IPS DF 19.7 (cell line): ENCODE measurements at places on chromosomes 7 and 10.
A peak's percentile ranks its signal among the peaks of the same experiment; 100 is the strongest.

GRCh38 chr7:17488829-17489228 lies 190.4 kb downstream of the AHR start:
- DNase-seq, result no peak

DNA sequence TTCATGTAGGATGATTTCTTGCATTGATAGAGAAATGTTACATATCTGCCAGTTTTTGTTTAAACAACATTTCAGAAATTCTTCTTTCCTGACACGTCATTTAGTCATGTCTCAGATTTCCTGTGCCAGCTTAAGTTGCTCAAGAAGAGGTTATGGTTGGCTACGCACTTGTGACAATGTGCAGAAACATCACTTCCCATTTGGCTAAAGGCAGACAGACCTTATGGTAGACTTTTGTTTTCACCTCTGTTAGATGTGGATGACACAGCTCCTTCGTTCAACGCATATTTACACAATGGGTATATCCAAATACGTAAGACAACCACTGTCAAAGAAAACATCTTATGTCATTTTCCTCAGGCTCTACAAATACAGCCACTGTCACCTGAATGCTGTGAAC lies 125.8 kb downstream of the DOCK4 start:
- DNase-seq, result no peak

DNA sequence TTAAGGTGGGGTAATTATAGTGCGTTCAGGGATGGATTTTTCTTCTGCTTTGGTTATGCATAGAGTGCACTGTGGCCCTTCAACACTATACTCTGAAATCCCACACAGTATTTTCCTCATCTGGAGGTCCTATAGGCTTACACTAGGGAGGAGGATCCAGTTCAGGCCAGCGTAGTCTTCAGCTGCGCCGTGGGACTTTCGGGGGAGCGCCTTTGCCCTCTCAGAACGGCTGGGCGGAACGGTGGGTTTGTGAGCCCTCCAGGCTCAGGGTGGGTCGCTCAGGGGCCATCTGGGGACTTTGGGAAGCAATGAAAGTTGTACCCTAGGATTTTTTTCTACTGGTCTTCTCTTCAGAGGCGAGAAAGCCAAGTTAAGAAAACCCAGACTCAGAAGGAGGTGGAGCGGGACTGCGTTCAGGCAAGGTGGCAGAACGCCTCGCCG lies 652 bp upstream of the VPS26A start:
- DNase-seq, result no peak

DNA sequence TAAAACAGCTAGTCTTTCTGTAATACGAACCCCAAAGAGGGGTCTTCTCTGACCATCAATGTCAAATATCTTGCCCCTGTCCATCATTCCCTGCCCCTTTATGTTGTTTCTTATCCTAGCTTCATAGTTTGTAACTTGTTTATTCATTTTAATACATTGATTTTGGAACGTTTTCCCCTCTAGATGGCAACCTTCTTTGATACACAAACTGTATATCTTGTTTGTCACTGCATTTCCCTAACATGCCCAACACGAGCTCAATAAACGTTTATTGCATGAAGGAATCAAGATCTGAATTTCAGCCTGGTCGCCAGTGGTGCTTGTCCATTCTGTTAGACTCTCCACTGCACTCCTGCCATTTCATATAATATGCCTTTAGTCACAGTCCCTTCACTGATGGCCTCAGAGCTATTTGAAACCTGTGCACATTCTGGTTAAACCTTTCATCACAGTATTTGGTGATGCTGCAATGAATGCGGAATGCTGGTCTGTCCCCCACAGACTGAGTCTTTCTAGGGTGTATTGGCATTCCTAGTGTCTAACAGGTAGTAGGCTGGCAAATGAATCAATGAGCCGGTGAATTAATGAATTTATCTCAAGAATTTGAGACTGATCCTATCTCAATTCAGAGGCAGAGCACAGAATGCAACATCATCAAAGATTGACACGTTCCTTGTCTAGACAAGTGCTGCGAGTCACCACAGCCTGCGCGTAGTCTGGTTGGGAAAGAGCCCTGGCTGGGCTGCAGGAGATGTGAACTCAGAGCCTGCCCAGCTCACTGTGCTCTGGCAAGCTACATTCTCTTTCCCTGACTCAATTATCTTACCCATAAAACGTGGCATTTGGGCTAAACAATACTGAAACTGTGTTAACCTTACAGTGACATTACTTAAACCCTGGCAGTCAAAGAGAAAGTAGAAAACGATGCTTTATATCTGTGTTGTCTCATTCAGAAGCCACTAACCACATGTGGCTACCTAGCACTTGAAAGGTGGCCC lies 55.2 kb upstream of the FRMD4A start:
- DNase-seq, result no peak

DNA sequence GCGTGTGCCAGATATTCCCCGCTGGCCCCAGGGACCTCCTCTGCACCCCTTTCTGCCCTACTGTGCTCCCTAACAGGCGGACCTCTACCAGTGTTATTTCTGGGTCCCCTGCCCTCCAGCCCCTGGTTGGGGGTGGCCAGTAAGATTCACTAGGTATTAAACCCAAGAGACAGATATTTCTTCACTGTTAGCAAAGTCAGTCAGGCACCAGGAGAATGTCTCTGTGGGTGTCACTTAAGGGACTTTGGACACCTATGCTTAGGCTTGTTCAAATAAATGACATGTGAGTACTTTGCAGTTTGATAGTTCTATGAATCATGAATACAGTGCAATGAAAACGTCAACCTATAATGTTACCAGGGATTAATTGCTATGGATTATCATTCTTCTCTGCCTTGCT lies 234.3 kb upstream of the IGFBP3 start:
- DNase-seq, result no peak

DNA sequence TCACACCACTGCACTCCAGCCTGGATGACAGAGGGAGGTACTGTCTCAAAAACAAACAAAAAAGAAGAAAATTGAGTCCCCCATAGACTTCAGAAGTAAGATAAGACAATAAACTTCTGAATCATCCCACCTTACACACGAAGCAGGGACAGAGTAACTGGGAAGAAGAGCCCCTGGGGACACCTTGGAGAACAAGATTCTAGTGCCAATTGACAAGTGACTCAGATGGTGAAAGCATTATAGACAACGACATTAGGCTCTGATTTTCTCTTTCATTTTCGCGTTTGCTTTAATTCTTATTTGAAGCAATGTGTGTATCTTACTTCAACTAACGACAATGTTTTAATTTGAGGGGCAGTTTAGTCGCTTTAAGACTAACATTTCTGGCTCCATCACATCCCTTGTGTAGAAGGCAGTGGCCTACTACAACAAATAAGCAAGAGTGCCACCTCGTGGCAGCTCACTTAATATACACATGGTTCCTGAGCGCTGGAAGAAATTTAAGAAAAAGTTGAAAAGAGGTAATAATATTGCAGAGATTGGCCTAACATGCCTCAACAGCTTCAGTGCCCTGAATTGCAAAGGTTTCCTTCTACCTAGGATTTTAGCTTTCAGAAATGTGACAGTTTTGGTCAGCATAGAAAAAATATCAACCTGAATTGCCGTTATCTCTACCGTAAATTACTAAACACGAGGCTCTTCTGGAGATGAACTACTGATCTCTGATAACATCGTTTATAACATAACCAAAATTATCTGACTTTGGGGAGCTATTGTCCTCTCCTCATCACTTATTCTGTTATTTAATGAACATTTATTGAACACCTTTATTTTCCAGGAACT lies 36.7 kb downstream of the ASNS start:
- DNase-seq, result no peak

DNA sequence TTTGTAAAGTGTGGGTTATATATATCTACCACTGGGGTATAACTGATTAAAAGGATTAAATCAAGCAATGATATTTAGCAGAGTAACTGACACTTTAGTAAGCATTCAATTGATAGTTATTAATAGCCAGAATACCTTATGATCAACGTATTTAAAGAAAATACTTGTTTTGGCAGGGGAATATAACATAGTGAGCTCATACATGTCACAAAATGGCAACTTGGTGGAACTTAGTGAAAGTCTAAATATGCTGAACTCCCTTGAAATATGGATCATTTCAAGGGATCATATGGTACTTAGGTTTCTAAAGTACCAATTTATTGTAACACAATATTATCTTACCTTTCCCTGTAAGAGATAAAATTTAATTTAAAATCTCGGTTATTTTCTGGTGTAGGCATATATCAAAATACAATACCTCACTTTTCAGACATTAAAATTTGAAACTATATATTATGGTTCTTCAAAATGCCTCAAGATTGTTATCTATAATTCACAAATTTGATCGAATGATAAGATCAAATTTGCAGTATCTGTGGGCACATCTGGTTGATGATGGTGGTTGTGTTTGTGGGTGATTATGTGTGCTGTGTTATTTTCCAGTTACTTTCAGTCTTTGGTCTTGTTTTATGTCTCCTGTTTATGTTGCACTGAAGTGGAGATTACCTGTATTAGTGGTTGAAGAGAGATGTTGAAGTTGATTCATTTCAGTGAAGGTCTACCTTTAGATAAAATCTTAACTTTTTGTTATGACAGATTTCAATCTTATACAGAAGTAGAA lies 5.2 kb downstream of the ARL4A start:
- no peak for DNase-seq

GRCh38 chr10:102988404-102989314 lies 70.6 kb downstream of the CNNM2 start:
- no peak for DNase-seq

DNA sequence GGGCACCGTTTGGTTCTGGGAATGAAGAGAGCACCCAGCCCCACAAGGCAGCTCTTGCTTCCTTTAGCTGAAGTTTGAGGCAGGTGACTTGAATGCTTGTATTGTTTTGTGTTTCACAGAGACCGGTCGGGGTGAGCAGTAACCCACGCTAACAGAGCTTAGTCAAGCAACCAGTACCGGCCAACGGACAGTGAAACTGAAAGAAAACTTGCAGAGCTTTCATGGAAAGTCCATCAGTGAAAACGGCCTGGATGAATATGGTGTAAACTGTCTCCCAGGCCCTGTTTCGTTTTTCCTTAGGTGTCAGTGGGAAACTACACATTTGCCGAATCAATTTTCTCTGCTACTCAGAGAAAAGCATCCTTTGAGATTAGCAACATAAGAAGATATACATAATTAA lies 101.1 kb downstream of the LYZL1 start:
- no peak for DNase-seq

GRCh38 chr7:101784292-101785127 lies 32.9 kb upstream of the CUX1 start:
- DNase-seq, result no peak

DNA sequence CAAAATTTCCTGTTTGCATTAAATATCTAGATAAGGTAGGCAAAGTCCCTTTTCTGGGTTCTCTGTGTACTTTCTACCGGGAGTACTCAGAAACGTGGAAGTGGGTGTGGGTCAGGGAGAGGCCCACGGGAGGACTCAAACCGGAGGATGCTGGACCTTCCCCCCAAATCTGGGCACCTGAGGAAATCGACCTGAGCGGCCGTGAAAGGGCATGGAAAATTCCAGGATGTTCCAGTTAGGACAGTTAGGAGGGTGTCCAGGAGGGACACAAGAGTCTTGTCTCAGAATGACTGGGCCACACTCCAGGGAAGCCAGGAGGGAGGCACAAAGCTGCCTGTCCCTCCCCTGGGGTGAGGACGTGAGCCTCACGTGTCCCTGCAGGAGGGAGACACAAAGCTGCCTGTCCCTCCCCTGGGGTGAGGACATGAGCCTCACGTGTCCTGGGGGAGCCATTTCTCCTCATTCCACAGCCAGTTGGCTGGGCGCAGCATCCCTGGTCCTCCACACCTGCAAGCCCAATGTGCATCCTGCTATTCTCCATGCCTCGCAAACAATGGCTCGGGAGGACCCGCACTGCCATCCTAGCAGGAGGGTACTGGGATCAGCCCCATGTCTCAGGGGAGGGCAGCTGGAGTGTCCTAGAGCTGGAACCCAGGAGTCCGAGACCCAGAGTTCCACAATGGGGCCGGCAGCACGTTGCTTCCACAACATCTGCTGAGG lies 190.5 kb upstream of the PPP2R2D start:
- no peak for DNase-seq

DNA sequence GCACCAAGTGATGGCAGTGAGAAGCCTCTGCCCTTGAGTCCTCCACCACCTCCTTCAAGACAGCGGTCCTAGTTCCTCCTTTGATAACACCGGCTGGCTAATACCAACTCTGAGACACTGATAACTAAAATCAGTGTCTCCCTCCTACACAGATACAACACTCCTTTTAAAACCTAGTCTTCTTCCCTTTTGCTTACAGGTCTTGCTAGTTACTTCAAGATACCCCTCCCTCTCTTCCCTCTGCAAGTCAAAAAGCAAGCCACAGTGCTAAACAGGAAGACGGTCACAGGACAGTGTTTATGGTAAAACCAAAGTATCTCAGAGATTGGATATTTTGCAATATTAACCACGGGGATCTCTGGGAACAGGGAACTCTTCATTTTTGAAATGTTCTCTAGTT lies 4.6 kb downstream of the AKR1B1 start:
- DNase-seq, result no peak

- DNase-seq, result peak; percentile 3
Measured at GRCh38 chr10:131825150-131825848, 75.5 kb upstream of the PPP2R2D start.

GRCh38 chr7:17325364-17325763 lies 26.9 kb downstream of the AHR start:
- DNase-seq, result no peak

GRCh38 chr7:44849885-44850544 lies 2.1 kb upstream of the H2AZ2 start:
- no peak for DNase-seq

GRCh38 chr10:74361678-74362077 lies 210.7 kb downstream of the ADK start:
- DNase-seq, result no peak

DNA sequence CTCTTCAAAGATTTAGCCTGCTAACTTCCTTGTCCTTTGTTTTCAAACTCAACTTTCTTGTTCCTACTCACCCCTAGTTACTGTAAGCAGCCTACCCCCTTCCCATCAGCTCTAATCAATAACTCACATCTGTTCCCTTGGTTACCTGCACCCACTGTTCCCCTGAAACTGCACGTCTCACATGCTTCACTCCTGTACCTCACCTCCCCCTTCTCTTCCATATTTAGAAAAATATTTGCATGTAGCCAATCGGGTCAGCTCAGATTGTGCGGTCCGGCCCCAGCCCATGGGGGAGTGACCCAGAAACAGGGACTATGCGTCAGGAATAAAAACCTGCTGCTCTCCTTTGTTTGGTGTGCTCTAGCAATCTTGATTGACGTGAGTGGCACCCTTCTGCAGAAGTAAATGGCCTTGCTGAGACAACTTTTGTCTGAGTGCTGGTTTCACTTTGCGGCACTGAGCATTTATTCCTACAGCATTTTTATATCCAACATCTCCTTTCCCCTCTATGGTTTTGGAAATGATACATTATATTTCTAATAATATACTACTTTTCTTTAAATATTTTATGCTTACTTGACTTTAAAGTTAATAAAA lies 21.1 kb upstream of the FAM221A start:
- DNase-seq, result no peak

GRCh38 chr7:102028206-102028826 lies 210.9 kb downstream of the CUX1 start:
- DNase-seq, result no peak

- DNase-seq, result no peak
Measured at GRCh38 chr7:106609416-106609815, 51.5 kb downstream of the CCDC71L start.

- DNase-seq, result no peak
Measured at GRCh38 chr10:96325719-96326373, 21.6 kb downstream of the DNTT start.

GRCh38 chr7:35908331-35909216 lies 107.7 kb downstream of the SEPTIN7 start:
- DNase-seq, result no peak
